HuH-7 (cell line): ENCODE measurements at places on chromosomes 3 and 15.
A peak's percentile ranks its signal among the peaks of the same experiment; 100 is the strongest.

DNA sequence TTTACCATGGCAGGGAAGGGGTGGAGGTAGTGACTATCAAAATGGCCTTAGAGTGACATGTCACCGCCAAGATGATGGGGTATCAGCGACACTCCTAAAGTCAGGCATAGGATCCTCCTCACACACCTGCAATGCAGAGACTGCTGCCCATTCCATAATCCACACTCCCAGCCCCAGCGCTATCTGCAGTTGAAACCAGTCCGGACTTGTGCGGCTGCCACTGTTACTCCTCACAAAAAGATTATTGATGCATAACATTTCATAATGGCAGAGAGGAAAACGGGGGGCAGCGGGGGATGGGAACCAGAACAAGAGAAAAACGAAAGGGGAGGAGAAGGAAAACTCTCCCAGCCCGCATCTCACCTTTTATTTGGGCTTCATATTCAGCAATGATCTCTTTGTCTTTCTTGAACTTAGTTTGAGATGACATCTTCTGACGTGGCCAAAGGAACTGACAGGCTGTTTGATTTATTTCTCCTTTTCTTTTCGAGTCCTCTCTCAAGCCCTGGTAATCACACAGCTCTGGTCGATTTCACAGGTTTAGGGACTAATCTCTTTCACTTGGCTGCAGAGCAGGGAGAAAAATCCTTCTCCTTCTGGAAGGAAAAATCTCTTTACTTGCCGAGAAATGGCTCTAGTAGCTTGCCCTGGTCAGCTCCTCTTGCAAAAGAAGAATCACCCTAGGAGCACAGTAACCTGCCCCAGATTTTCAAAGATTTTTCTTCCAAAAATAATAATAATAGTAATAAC is 749 bp downstream of the SRGAP3 start:
- no peak for DNase-seq

DNA sequence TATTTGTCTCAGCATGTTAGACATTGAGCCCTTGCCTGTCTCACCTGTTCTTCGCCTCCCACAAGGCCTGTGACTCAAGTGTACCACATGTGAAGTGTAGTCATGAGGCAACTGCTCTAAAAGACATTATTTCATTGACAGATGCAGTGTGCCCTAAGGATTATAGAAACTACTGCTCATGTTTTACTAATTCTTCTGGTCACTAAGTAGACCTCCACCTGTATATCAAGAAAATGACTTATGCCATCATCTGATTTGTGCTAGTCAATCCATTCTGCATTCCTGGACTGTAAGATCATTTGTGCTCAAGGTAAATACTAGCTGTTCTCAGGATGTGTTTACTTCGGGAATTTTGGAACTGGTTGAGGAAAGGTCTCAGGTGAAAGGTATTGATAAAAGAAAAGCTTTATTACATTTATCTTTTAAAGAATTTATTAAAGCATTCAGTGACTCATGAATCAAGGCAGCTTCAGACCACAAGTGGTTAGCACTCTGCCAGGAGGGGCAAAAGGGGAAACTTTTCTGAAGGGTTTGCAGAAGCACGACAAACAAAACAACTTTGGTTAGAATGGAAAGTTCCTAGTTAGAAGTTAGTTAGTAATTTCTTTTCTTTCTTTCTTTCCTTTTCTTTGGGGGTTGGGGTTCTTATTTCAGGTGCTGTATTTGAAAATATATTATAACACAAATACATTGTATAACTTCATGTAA is 465.3 kb upstream of the CBLB start:
- no peak for DNase-seq

DNA sequence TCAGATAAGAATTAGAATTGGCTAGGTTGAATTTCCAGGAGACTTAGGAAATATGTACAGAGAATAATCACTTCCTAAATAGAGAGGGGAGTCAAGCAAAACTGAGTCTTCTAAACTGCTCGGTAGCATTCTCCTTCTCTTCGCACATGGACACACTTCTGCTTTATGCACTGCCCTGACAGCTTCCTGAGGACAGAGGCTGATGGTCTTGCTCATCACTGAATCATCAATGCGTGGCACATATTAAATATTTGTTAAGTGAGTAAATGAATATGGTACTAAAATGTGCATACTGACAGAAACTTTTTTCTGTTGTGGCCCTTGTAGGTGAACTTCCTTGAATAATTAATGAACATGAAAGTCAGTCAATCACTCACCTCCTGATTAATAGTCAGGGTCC is 315.5 kb downstream of the FHIT start:
- DNase-seq = no peak

GRCh38 chr3:32817558-32818228 is at the start of gene TRIM71:
Gene TRIM71, plus strand, starts transcription at chr3:32817997. Its CDS starts 84 bp downstream, at chr3:32818081.
- peak; percentile 74 for DNase-seq

- peak; percentile 4 for DNase-seq
Measured at GRCh38 chr3:78668302-78668701, 1099.5 kb downstream of the ROBO1 start.

GRCh38 chr3:151155409-151156128 is 47.4 kb downstream of the GPR171 start:
- DNase-seq = no peak

- no peak for DNase-seq
Measured at GRCh38 chr3:188200481-188200880, 46.5 kb downstream of the LPP start.

GRCh38 chr15:63939531-63940130 is 105.9 kb upstream of the HERC1 start:
- no peak for DNase-seq

GRCh38 chr3:124805671-124806070 is 75.4 kb downstream of the UMPS start:
- DNase-seq = no peak

GRCh38 chr3:182115328-182116015 is 403.7 kb downstream of the SOX2 start:
- DNase-seq = no peak

GRCh38 chr15:75069301-75069925 is 46.0 kb downstream of the PPCDC start:
- no peak for DNase-seq

GRCh38 chr3:100354850-100355249 is 20.3 kb downstream of the NIT2 start:
- DNase-seq = no peak

DNA sequence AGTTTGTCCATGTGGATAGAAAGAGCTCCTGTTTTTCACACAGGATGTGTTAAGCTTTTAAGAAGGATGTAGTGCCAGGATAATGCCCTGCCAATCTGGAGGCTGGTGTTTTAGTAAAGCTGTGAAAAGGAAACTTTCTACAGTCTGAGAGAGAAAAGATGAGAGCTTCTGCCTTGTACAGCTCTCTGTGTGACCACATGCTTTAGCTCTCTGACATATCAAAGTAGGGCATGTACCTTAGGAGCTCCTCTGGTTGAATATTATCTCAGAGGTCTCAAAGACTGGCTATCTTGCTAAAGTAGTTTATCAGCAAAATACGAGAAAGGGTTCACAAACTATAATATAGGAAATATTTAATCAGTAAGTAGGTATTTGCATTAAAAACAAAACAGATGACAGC is 30.4 kb downstream of the CDIN1 start:
- DNase-seq = no peak

DNA sequence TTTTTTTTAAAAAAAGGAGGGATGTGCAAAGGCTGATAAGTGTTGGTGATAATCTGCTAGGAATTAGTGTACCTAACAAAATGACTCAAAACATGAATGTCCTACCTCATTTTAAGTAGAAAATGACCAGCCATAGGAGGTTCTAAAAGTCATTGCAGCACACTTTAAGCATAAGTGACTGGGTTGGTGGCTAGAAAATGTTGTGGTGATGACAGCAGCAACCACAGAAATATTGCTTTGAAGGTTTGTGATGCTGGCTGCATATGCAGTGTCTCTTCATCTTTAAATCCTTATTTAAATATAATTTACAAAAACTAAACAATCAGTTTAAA is 55.2 kb downstream of the CMSS1 start:
- DNase-seq = no peak

- no peak for DNase-seq
Measured at GRCh38 chr3:192901435-192901834, 16.2 kb downstream of the MB21D2 start.

DNA sequence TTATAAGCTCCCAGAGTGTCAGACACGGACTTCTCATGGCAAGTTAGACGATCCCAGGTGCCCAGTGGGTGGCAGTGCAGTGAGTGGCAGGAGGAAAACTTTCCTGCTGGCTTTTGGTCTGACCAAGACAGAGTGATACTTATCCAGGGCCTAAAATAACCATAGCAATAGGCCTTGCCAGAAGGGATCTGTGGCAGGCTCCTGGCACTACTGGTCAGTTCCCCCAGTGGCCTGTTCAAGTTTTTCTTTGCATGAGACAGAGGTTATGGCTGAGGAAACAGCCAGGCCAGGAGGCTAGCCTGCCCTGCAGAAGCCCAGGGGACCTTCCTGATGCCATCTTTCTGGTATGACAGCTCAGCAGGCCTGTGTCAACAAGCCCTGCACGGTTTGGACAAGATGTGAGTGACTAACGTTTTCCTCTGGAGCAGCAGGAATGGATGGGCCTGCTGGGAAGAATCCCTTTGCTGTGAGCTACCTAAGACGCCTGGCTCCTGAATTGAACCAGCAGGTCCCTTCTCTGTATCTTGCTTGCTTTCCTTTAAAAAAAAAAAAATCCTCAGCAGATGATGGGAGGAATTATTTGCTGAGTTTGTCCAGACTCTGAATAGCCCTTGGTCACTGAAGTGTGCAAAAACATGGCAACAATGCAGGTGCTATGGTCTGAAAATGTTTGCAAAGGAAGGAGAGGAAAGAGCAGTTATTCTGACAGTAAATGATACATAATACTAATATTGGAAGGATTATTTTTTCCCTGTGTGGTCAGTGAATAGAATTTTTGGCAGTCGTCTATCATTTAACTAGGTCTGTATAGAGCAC is 18.0 kb downstream of the SCG5 start:
- no peak for DNase-seq

GRCh38 chr15:57758560-57758959 is 52.0 kb downstream of the POLR2M start:
- DNase-seq = no peak

- no peak for DNase-seq
Measured at GRCh38 chr3:16477056-16477455, 36.4 kb downstream of the RFTN1 start.

GRCh38 chr15:92809880-92810361 is 90.2 kb upstream of the CHD2 start:
- DNase-seq = no peak

DNA sequence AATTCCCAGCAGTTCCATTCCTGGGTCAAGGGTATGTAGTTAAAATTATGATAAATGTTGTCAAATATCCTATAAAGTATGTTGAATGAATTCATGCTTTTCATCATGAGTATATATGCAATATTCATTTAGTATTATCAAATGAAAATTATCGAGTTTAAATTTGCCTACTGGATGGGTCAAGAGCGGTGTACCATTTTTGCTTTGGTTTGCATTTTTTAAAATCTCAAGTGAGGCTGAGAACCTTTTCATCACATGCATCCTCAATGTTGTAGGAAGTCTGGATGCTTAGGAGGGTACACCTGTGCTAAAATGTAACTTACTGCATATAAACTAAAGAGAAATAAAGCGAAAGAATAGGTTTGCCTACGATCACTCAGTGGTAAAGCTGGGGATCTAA is 95.5 kb upstream of the MYO5C start:
- no peak for DNase-seq

DNA sequence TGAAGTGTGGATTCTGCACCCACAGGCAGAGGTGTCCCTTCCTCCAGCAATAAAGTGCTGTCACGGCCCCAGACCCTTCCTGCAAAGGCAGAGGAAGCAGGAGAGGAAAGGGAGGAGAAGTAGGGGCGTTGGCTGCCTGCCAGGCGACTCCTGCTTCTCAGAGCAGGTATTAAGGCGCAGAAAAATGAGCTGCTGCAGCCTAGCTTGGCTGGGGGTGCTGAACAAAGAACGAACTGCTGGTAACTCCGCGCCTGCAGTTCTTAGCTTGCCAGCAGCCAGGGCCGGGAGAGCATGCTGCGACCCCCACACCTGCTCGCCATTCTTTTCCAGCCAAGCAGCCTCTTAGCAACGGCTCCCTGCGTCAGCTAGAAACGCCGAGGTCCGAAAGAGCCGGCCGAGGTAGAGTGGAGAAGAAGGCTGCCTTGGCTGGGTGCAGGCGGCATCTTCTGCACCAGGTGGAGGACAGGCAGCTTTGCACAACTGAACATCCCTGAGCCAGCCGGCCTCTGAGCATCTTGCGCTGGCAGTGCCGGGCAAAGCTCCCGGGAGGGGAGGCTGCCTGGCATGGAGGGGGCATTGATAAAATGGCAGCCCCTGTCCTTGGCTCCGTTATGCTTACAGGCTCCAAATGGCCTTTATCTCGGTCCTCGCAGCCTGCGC is 296.0 kb downstream of the MEX3B start:
- DNase-seq = no peak

DNA sequence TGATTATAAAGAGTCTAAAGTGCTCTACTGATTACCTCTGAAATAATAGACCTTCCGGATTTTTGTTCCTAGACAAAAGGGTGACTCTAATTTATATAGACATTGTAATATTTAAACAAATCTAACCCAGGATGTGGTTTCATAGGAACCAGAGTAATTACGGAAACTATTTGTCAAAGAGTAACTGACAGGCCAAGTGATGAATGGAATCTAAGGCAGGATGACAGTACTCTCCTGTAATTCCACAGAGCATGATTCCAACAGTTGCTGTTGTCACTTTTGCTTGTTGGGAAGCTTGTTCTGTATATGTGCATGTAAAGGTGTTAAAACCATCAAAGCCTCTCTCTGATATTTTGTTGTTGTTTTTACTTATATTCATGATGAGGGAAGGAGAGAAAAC is 1141.0 kb downstream of the IGSF11 start:
- DNase-seq = no peak

DNA sequence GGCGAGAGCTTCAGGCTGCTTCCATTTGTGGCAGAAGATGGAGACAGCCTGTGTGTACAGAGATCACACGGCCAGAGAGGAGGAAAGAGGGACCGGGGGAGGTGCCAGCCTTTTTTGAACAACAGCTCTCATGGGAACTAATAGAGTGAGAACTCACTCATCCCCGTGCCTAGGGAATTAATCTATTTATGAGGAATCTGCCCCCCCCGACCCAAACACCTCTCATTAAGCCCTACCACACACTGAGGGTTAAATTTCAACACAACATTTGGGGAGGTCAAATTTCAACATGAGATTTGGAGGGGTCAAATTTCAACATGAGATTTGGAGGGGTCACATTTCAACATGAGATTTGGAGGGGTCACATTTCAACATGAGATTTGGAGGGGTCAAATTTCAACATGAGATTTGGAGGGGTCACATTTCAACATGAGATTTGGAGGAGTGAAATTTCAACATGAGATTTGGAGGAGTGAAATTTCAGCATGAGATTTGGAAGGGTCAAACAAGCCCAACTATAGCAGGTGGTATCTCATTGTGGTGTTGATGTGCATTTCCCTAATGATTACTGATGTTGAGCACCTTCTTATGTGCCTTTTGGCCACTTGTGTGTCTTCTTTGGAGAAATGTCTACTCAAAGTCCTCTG is 20.6 kb upstream of the RFTN1 start:
- no peak for DNase-seq

GRCh38 chr15:33584797-33585196 is 274.0 kb downstream of the RYR3 start:
- no peak for DNase-seq

GRCh38 chr15:39936187-39936586 is 2.3 kb downstream of the EIF2AK4 start:
- DNase-seq = no peak

- DNase-seq = no peak
Measured at GRCh38 chr15:63526401-63526800, 22.0 kb downstream of the USP3 start.

GRCh38 chr3:73021301-73021835 is 24.8 kb downstream of the PPP4R2 start:
- DNase-seq = no peak

- DNase-seq = no peak
Measured at GRCh38 chr3:46930945-46931403, 45.6 kb downstream of the CCDC12 start.
